ENCODE measurements at places on chromosomes 6 and 20.

- DNase-seq, result no peak
These were observed 69.0 kb downstream of the SESN1 start for GRCh38 chr6:109025639-109026038.

DNA sequence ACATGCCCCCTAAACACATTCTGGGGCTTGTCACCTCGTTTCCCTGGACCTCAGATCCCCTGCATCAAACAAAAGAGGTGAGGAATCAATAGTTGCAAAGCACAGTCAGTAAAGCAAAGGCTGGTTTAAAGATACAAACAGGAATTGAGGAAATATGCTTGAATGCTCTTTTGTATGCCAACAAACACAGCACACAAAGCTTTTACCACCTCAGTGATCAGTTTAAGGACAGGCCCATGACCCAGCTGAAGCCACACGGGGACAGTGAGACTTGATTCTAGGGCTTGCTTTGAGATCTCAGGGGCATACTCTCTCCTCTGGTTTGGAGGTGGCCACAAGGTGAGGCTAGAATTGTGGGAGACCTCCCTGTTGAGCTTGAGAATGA is 182.9 kb upstream of the CST7 start:
- no peak for DNase-seq

DNA sequence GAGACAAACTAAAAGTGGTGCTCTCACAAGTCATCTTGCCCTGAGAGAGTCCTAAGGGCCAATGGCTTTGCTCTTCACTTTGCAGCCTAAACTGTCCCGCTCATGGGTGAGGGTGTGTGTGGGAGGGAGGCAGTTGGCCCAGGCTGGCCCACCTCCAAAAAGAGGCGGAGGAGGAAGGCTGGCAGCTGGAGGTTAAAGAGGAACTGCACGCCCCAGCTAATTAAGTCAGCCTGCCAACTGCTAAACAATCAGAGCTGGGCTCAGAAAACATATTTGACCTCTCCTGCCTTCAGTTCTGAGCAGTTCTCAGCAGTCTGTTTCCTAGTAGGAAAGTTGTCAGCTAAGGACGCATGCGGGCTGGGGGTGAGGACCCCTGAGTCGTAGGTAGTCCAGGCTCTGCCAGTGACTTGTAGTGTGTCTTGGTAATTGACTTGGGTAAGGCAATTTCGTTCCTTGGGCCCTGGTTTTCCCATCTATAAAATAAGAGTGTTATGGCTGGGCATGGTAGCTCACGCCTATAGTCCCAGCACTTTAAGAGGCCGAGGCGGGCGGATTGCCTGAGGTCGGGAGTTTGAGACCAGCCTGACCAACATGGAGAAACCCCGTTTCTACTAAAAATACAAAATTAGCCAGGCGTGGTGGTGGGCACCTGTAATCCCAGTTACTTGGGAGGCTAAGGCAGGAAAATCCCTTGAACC is 17.0 kb downstream of the GSS start:
- DNase-seq, result no peak

DNA sequence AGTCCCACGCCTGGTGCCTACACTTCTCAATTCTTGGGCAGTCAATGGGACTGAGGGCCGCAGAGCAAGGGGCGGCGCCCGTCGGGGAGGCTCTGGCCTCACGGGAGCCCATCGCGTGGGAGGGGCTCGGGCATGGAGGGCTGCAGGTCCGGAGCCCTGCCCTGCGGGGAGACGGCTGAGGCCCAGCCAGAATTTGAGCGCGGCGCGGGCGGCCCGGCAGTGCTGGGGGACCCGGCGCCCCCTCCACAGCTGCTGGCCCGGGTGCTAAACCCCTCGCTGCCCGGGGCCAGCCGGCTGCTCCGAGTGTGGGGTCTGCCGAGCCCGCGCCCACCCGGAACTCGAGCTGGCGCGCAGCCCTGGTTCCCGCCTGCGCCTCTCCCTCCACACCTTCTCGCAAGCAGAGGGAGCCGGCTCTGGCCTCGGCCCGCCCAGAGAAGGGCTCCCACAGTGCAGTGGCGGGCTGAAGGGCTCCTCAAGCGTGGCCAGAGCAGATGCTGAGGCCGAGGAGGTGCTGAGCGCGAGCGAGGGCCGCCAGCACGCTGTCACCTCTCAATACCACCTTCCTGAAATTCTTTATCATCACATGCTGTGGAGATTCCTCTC is 58.5 kb downstream of the BAK1 start:
- DNase-seq, result no peak

DNA sequence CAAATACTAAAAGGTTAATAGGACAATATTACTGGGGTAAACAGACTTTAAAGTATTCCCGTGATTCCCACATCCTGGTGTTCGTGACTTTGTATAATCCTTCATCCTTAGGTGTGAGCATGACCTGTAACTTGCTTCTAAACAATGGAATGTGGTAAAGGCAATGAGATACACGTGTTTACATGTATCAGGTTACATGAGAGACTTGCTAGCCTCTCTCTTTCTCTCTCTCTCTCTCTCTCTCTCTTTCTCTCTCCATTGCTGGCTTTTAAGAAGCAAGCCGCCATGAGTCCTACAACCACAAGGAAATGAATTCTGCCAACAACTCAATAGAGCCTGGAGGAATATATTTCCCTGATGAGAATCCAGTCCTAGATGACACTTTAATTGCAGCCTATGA is 83.9 kb upstream of the LGSN start:
- no peak for DNase-seq

GRCh38 chr6:169363590-169363989 is 109.9 kb upstream of the THBS2 start:
- DNase-seq, result peak; percentile 48

GRCh38 chr6:130500693-130501092 is 134.9 kb downstream of the TMEM200A start:
- peak; percentile 96 for DNase-seq

GRCh38 chr6:27281105-27281539 is 31.0 kb downstream of the POM121L2 start:
- no peak for DNase-seq

GRCh38 chr20:59176812-59177211 is 13.2 kb downstream of the ZNF831 start:
- DNase-seq, result no peak

- peak; percentile 30 for DNase-seq
These were observed 5.9 kb downstream of the C6orf163 start for GRCh38 chr6:87350516-87350915.

DNA sequence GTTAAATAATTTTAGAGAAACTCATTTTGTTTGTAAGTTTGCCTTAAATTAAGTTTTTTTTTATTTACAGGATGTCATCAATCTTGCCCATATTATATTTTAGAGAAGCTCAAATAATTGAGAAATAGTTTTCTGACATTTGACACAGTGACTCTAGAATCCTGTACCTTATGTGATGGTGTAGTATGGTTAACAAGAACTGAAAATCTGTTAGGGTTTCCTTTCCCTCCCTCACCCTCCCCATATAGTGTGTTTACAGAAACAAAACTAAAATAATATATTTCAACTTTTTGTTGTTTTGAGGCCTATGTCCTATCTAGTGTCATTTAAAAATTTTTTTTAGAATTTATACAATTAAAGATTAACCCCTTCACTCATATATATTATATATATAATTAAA is 91.8 kb downstream of the SESN1 start:
- no peak for DNase-seq

DNA sequence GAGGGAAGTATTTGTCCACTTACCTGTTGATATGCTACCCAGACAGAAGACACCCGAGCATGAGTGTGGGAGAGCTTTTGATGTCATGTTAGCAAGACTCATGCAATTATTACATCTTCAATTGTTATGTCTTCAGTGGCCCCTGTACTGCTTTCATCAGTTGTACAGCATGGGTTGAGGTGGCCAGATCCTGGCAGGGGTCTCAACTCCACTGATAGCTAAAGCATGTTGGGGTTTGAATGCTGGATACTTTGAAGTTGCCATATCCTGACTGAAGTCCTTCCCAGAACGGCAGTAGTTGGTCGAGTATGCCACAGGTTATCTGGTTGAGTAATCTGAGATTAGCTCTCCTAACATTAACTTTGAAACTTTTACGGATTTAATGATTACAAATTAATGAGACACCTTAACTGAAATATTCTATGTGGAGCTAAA is 46.7 kb downstream of the LRRN4 start:
- no peak for DNase-seq

DNA sequence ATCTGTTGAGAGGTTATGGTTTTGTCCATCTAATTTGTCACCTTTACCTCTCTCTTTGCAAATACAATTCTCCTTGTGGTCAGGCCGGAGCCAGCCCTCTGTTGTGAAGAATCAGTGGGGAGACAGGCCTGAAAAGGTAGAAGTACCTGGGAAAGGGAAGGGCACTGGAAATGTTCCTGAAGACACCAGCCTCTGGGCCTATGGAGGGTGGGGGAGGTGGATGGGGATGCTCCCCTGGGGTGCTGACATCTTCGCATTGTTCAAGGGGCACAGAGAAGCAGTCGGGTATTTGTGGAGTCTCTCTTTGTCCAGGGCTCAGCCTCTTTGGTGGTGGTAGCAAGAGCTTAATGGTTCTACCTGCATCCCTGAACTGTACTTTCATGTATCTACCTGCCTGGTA is 24.4 kb upstream of the AFDN start:
- DNase-seq, result no peak
